ENCODE measurements at places on chromosomes 11 and 22. TPM values are rescaled to one million over a fixed set of nuclear protein-coding genes. Genes with fewer than 3 reads are reported as not detected.

Gene OR56A1
- total RNA-seq = not detected

Gene CRYBB1
- total RNA-seq = not detected

Gene TRPC6
- total RNA-seq = not detected

Gene ELF5
- total RNA-seq = not detected

Gene NRIP3
- 2.2 TPM for total RNA-seq

Gene CHADL
- 0.11 TPM for total RNA-seq

Data from activated CD4-positive, alpha-beta T cell treated with anti-CD3 and anti-CD28 coated beads for 36 hours (primary cell).